Amygdala (tissue), 56 donors: ENCODE measurements at places on chromosomes 1 and 21.

DNA sequence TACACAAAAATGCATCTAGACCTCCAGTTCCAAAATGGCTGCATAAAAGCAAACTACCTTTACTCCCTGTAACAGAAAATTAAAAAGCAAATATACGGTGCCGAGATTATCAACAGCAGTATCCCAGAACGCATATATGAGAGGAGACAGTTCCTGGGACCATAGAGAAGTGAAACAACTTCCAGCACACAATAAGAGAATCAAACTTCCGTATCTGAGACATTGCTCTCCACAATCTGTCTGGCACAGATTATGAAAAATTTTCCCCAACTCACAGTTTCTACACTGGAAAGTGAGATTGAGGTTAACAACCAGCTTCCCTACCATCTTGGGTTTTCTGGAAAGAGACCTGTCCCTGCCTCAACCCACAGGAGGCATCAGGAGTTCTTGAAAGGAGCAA, 47.2 kb upstream of the ST6GALNAC3 start:
- DNase-seq: no peak

GRCh38 chr21:35563885-35564451, 496.4 kb downstream of the SETD4 start:
- no peak for DNase-seq

- no peak for DNase-seq
Observed at GRCh38 chr1:230266456-230266855, 159.7 kb downstream of the PGBD5 start.

GRCh38 chr1:111956155-111956771, 33.2 kb downstream of the KCND3 start:
- DNase-seq: peak; percentile 34

GRCh38 chr1:54323921-54324250, 82.3 kb downstream of the SSBP3 start:
- no peak for DNase-seq

DNA sequence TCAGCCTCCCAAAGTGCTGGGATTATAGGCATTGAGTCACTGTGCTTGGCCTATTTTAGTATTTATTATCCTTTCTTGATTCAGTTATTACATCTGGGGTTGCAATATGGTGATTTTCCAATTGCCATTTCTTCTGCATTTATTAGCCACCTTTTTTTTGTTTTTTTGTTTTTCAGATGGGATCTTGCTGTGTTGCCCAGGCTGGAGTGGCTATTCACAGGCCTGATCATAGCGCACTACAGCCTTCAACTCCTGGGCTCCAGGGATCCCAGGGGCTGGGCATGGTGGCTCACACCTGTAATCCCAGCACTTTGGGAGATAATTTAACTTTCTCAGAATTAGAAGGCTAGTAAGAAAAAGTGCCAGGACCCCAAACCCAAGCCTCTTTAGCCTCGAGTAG, 82.1 kb upstream of the PGD start:
- no peak for DNase-seq

GRCh38 chr1:41365772-41366454, 4.7 kb downstream of the FOXO6 start:
- DNase-seq: no peak

- peak; percentile 62 for DNase-seq
Observed at GRCh38 chr1:54273092-54273794, 73.3 kb downstream of the MRPL37 start.

- no peak for DNase-seq
Observed at GRCh38 chr1:41887365-41887764, 31.4 kb downstream of the HIVEP3 start.

- DNase-seq: no peak
Observed at GRCh38 chr1:19210772-19211549, 895 bp upstream of the UBR4 start.
